ENCODE measurements at places on chromosomes 13 and 19. TPM values are rescaled to one million over a fixed set of nuclear protein-coding genes. Genes with fewer than 3 reads are reported as not detected.

- no peaks in the 10 kb centered on the region for H3K27me3 ChIP-seq
- H3K4me3 ChIP-seq = no peak overlapping the region
- no peaks in the 10 kb centered on the region for H3K4me1 ChIP-seq
- H3K36me3 ChIP-seq = peaks cover 19% of the 10 kb centered on the region
Observed at GRCh38 chr19:10321874-10322835, 6.3 kb upstream of the FDX2 start.

- peak; percentile 15 for DNase-seq
- H3K4me3 ChIP-seq = no peak overlapping the region
- H3K27me3 ChIP-seq = no peaks in the 10 kb centered on the region
Observed at GRCh38 chr13:50444726-50445125, 398.8 kb downstream of the DLEU7 start.

- no peak for DNase-seq
- H3K4me3 ChIP-seq = no peak overlapping the region
- no peak overlapping the region for H3K27ac ChIP-seq
- H3K36me3 ChIP-seq = no peaks in the 10 kb centered on the region
- peaks cover 4% of the 10 kb centered on the region for H3K4me1 ChIP-seq
Observed at GRCh38 chr19:18515959-18516358, 5.9 kb downstream of the ELL start.

DNA sequence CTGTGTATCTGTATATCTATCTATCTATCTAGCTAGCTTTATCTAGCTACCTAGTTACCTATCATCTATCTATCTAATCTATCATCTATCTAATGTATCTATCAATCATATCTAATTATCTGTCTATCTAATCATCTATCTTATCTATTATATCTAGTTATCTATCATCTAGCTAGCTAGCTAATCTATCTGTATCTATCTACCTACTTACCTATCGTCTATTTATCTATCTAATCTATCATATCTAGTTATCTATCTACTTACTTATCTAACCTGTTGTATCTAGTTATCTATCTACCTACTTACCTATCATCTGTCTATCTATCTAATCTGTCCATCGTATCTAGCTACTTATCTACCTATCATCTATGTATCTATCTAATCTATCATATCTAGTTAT is 17.9 kb downstream of the VSTM1 start:
- peaks cover 9% of the 10 kb centered on the region for H3K27me3 ChIP-seq
- H3K4me3 ChIP-seq = no peak overlapping the region
- H3K36me3 ChIP-seq = no peaks in the 10 kb centered on the region
- no peak for DNase-seq

DNA sequence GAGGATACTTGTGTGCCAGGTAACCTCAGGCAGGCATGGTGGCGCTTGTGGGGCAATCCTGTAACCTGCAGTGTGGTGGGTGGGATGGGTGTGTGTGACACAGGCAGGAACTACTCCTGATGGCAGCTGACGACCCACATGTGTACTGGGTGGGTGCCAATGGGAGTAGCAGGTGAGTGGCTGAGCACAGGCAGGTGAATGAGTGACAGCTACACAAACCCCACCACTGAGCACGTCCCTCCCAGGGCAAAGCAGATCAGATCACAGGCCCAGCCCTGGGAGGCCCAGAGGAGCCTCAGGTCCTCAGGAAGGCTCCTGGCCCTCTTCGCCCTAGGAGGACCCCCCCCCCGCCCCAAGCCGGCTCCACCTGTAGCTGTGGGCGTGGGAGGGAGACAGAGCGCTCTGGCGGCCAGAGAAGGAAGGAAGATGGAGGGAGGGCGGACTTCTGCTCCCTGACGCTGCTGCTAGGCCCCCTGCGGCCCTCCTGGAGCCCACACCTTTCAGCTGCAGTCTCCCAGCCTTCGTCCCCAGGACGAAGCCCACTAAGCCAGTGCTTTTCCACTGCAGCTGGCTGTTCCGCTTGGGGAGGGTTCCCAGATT is 1.3 kb upstream of the ZNF181 start:
- H3K4me1 ChIP-seq = peaks cover 6% of the 10 kb centered on the region
- H3K27ac ChIP-seq = no peak overlapping the region
- peak overlapping the region; percentile 98 for H3K4me3 ChIP-seq
- H3K36me3 ChIP-seq = no peaks in the 10 kb centered on the region
- peak; percentile 53 for DNase-seq

The LRRC25 gene
- 0.14 TPM for polyA plus RNA-seq

DNA sequence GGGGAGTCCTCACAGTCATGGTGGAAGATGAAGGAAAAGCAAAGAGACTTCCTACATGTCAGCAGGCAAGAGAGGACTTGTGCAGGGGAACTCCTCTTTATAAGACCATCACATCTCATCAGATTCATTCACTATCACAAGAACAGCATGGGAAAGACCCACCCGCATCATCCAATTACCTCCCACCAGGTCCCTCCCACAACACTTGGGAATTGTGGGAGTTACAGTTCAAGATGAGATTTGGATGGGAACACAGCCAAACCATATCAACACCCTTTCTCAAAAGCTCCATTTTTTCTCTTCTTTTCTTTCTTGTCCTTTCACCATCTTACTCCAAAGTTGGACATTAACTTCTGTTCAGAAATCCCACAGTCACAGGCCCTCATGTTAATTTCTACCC is 4.7 kb upstream of the LRP3 start:
- no peak for DNase-seq
- H3K4me3 ChIP-seq = no peak overlapping the region
- no peak overlapping the region for H3K27ac ChIP-seq
- H3K27me3 ChIP-seq = peaks cover 17% of the 10 kb centered on the region
- peaks cover 6% of the 10 kb centered on the region for H3K4me1 ChIP-seq
- no peaks in the 10 kb centered on the region for H3K36me3 ChIP-seq

DNA sequence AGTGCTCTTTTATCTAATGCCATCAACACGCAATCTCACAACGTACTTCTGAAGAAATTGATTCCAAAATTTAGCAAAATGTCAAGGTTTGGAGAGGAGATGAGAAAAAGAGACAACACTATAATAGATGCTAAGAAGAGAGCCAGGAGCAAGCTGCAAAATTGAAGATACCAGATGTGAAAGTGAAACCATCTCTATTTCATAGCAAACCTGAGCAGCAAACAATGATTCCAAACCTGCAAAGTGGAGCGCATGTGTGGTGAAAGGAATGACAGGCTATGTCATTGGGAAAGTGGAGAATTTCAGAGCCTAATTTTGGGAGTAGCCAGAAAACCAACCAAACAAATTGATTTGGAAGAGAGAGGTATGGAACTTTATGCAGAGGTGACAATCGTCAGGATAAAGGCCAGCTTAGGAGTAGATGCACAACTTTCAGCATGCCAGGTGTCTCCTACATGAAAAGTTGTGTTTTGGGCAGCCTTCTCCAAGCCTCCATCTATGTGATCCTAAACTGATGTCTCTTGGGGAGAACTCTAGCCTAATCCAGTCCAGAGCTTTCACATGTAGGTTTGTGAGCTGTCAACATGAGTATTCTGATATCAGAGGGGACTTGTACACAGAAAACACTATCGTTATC is 158.4 kb upstream of the FNDC3A start:
- H3K4me3 ChIP-seq = no peak overlapping the region
- H3K4me1 ChIP-seq = no peaks in the 10 kb centered on the region
- H3K27ac ChIP-seq = no peak overlapping the region

DNA sequence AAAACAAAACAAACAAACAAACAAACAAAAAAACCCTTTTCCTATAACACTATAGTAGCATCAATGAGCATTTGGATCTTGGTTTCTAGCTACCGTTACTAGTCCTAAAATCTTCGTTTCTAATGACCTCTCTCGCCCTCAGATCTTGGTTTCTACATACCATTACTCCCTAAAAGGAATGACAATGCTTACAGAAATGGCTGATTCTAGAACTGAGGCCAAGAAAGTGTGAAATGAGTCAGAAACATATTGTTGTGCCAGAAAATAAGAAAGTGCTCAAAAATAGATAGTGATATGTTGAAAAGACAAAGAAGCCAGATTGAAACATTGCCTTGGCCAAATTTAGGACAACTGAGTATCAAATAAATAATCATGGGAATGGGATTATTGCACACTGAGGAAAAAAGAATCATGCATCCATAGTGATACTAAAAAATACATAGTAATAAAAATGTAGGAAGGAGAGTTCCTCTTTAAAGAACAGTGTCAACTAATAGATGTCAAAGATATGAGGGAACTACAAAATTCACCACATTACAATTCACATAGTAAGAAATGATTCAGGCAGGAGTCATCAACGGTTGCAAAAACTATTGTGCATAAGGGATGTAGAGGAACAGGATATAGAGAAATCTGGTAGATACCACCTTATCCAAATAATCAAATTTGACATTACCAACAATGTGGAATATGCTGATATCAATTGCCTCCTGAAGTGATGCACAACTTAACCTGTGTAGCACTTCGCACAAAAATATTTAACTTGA is 386.6 kb downstream of the DIAPH3 start:
- no peak overlapping the region for H3K4me3 ChIP-seq
- H3K4me1 ChIP-seq = no peaks in the 10 kb centered on the region
- no peak overlapping the region for H3K27ac ChIP-seq
- no peak for DNase-seq
- no peaks in the 10 kb centered on the region for H3K27me3 ChIP-seq

The FSD1 gene
- 50.7 TPM for polyA plus RNA-seq

The ZNF358 gene
- polyA plus RNA-seq = 23.8 TPM

GRCh38 chr19:13796301-13797057 is 1.2 kb downstream of the ZSWIM4 start:
- peak overlapping the region; percentile 70 for H3K4me3 ChIP-seq
- no peaks in the 10 kb centered on the region for H3K27me3 ChIP-seq
- H3K4me1 ChIP-seq = peaks cover 11% of the 10 kb centered on the region
- no peaks in the 10 kb centered on the region for H3K36me3 ChIP-seq
- peak; percentile 79 for DNase-seq

- no peaks in the 10 kb centered on the region for H3K36me3 ChIP-seq
- peak overlapping the region; percentile 54 for H3K4me3 ChIP-seq
- H3K27ac ChIP-seq = no peak overlapping the region
- H3K4me1 ChIP-seq = peaks cover 11% of the 10 kb centered on the region
- DNase-seq = no peak
Observed at GRCh38 chr19:50912727-50913716, 1.8 kb upstream of the KLK4 start.

DNA sequence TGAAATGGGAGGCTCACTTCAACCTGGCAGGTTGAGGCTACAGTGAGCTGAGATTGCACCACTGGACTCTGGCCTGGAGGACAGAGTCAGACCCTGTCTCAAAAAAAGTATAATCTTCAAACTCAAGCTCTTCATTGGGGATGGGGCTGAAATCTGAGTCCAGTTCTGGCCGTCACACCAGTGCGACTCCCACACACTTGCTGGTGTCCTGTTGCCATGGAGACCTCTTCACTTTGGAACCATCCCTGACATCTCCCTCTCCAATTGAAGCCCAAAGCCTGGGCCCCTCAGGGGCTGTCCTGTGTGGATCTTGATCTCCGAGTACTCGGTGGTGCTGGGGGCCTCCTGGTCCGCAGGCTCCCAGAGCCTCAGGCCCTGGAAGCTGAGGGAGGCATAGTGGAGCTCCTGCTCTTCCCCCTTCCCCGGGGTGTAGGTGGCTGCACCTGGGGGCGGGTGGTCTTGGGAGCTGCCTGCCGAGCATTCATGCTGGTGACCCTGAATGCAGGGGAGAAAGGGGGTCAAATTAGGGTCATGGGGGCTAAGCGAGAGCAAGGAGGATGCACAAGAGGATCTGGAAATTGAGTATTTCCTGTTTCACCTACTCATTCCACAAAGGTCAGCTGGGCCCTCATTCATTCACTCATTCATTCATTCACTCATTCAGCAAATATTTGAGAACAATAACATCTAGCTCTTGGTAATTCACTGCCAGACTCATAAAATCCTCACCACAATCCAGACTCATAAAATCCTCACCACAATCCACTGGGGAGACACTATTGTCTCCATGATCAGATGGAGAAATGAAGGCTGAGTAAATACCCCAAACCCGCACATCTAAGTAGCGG is 11.0 kb downstream of the SIGLEC11 start:
- no peak overlapping the region for H3K27ac ChIP-seq
- H3K27me3 ChIP-seq = no peaks in the 10 kb centered on the region
- no peak overlapping the region for H3K4me3 ChIP-seq
- no peaks in the 10 kb centered on the region for H3K36me3 ChIP-seq
- DNase-seq = no peak
- peaks cover 14% of the 10 kb centered on the region for H3K4me1 ChIP-seq

The CGB8 gene
- polyA plus RNA-seq = not detected

- H3K4me1 ChIP-seq = no peaks in the 10 kb centered on the region
- H3K27me3 ChIP-seq = no peaks in the 10 kb centered on the region
- no peaks in the 10 kb centered on the region for H3K36me3 ChIP-seq
- no peak overlapping the region for H3K4me3 ChIP-seq
- no peak overlapping the region for H3K27ac ChIP-seq
Observed at GRCh38 chr13:33111414-33112110, 95.3 kb downstream of the KL start.

DNA sequence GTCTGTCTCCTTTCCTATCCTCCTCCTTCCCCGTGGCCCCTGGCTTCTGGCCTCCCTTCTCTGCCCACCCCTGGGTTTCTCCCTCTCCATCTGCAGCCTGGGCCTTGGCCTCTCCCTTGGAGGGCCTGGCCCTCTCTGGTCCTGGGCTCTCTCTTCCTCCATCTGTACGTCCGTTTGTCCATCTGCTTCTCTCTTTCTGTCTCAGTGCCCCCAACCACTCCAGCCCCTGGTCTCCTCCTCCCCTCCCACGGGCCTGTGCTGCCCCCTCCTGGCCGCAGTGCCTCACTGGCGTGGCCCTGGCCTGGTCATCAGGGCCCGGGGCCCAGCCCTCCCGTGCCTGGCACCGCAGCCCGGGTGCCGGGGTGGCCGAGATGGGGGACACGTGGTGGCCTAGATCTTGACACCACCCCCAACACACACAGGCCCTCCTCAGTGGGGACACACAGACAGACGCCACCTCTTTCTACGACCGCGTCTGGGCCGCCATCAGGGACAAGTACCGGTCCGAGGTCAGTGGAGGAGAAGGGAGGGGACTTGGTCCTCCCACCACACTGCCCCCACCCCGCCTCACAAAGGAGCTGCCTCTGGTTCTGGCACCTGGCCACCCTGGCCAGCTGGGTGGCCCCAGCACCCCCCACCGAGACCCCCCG is 11.3 kb downstream of the PRKCSH start:
- H3K36me3 ChIP-seq = peaks cover 6% of the 10 kb centered on the region
- H3K27me3 ChIP-seq = no peaks in the 10 kb centered on the region
- no peak overlapping the region for H3K27ac ChIP-seq
- H3K4me3 ChIP-seq = no peak overlapping the region
- H3K4me1 ChIP-seq = peaks cover 10% of the 10 kb centered on the region

The PSG3 gene
- not detected for polyA plus RNA-seq

The KLK5 gene
- polyA plus RNA-seq = not detected

DNA sequence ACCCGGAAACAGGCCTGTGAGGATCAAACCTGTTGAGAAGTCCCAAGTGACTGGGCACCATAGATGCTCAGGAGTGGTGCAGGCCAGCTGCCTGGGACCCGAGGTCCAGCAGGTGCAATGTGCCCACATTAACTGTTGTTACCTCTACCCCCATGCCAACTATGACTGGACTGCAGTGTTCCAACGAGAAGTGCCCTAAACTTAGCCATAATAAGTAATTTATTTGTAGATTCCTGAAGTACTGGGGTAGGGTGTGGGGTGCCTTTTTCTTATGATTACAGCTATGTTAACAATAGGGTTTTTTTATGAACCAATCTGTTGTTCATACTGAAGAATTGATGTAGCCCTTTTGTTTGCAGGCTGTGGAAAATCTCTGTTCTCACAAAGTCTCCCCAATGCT is 9.2 kb downstream of the CUL4A start:
- DNase-seq = no peak
- H3K36me3 ChIP-seq = peaks cover 6% of the 10 kb centered on the region
- H3K27ac ChIP-seq = peak overlapping the region; percentile 69
- H3K27me3 ChIP-seq = no peaks in the 10 kb centered on the region
- H3K4me3 ChIP-seq = no peak overlapping the region
